ENCODE measurements at places on chromosomes 5 and 9. TPM values are rescaled to one million over a fixed set of nuclear protein-coding genes. Genes with fewer than 3 reads are reported as not detected.

ADAM19 gene
- polyA plus RNA-seq: 45.1 TPM

VLDLR gene
- polyA plus RNA-seq: not detected

FEM1C gene
- 2.9 TPM for polyA plus RNA-seq

SLC34A1 gene
- not detected for polyA plus RNA-seq

IL7R gene
- 15.1 TPM for polyA plus RNA-seq

AHRR gene
- 0.05 TPM for polyA plus RNA-seq

CRHBP gene
- not detected for polyA plus RNA-seq

TAF11L5 gene
- polyA plus RNA-seq: not detected

PCDHGA10 gene
- 0.15 TPM for polyA plus RNA-seq

C5orf63 gene
- 11.1 TPM for polyA plus RNA-seq

GFPT2 gene
- polyA plus RNA-seq: 0.19 TPM

AKNA gene
- polyA plus RNA-seq: 25.4 TPM

CTNND2 gene
- not detected for polyA plus RNA-seq

GABRA6 gene
- not detected for polyA plus RNA-seq

PPP2R2B gene
- polyA plus RNA-seq: 0.14 TPM

THG1L gene
- polyA plus RNA-seq: 12.7 TPM

ZNF879 gene
- 2.7 TPM for polyA plus RNA-seq

FAM78A gene
- 18.3 TPM for polyA plus RNA-seq

FOXD4L6 gene
- not detected for polyA plus RNA-seq

PCDHGA1 gene
- polyA plus RNA-seq: not detected

PRDM9 gene
- polyA plus RNA-seq: not detected

QRFP gene
- polyA plus RNA-seq: not detected

SEC24A gene
- polyA plus RNA-seq: 9.1 TPM
